ENCODE measurements at places on chromosomes 3 and 15.

- DNase-seq, result peak; percentile 79
Observed at GRCh38 chr3:134473868-134474546, 11.8 kb downstream of the ANAPC13 start.

- DNase-seq, result no peak
Observed at GRCh38 chr3:47517937-47518336, 4.4 kb upstream of the ELP6 start.

DNA sequence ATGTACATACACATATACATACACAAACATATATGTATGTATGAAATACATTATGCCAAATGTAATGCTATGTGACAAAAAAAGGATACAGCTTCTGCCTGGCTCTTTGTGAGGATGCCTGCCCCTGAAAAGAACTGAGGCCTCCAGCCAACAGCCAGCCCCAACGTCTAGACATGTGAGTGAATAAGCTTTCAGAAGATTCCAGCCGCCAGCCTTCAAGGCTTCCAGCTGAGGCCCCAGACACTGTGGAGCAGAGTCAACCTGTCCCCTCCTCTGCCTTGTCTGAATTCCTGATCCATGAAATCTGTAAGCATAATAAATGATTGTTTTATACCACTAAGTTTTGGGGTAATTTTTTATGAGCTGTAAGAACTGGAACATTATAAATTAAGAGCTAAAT lies 24.7 kb downstream of the GXYLT2 start:
- peak; percentile 38 for DNase-seq

DNA sequence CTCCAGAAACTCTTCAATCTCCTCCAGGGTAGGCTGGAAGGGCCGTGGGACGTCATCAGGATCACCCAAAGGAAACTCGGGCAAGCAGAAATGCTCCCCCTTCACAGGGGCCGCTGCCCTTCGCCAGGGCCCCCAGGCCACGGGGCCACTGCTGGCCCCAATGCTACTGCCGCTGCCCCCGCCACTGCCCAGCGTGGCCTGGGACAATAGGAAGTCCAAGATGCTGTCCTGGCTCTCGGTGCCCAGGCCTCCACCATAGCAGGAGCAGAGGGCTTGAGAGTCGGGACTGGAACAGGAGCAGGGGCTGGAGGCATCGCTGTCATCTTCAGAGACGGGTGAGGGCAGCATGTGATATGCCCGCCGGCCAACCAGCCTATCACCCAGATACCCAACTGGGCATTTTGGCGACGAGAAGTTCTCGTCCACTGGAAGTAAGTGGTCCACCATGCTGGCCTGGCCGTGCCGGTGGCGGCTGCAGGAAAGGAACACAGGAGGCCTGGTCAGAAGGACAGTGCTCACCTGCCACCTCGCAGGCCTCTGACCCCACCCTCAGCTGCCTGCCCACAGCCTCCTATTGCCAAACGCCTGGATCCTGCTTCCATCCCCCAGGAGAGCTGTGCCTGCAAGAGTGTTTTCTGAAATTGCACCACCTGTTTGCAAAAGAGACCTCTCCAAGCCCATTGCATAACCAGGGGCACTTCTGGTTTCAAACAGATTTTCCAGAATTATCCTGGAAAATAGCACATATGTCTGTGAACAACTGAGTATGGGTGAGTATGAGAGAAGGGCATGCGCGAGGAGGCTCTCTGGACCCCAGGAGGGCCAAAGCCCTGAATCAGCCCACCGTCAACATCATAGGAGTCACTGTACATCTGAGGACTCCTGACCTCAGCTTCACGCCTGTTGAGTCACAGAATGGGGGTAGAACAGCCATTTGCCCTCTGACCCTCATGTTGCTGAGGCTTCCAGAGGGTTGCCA lies 4.4 kb downstream of the KLF15 start:
- DNase-seq, result peak; percentile 11

DNA sequence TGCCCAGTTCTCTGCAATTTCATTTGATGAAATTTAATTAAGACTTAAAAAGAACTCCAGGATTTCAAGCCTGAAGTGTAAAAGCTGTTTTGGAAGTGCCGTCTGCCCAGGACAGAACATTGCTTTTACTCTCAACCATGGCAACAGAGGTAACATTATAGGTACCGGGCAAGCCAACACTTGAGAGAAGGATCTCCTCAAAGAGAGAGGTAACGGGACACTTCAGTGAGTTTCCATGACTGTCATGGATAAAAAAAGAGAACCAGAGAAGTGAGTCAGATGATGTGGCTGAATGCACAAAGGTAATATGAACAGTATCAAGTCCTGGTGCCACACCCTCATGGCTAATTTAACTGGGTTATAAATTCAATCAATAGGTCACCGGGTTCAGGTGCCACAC lies 130.2 kb upstream of the LMOD3 start:
- no peak for DNase-seq

- peak; percentile 44 for DNase-seq
Observed at GRCh38 chr3:66747696-66748095, 246.9 kb upstream of the LRIG1 start.

- DNase-seq, result no peak
Observed at GRCh38 chr3:36172699-36173098, 207.6 kb upstream of the STAC start.

DNA sequence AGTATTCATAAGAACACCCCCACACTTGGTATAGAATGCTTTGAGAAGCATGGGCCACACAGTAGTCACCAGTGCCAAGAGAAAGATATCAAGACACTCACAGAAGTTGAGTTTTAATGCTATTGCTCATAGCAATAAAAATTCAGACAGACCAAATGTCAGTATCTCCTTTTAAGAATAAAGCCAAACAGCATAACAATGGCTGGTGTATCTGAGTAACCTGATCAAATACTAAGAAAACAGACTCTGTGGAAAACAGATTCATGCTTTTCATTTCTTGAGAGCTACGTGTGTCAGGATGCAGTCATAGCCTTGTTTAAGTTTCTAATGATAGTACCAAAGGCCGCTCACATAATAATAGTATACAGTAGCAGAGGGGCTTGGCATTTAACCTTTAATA lies 778.5 kb downstream of the MECOM start:
- DNase-seq, result no peak

DNA sequence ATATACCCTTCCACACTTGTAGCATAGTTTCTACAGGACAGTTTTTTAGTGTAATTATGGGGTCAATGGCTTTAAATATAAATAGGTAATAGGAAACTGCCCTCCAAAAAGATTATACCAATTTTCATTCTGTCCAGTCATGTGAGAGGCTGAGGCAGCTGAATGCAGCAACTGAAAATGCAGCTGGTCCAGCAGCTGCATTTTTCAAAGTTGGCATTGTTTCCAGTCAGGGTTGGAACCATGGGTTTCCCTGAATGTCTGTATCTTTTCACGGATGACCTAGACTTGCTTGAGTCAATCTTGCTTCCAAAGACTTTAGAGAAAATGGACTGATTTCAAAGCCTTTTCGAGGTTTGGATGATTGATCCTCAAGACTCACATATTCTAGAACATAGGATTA lies 9.9 kb upstream of the KNL1 start:
- DNase-seq, result peak; percentile 60

DNA sequence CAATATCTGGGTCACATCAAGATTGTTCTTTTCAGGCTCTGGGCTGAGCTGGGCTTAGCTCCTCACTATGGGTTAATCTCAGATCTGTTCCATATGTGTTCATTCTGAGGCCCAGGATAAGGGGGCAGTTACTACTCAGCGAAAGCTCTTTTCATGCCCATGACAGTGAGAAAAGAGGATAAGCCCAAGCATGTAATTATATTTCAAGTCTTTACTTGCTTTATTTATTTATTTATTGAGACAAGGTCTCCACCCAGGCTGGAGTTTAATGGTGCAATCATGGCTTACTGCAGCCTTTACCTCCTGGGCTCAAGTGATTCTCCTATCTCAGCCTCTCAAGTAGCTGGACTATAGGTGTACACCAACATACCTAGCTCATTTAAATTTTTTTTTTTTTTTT lies 44.7 kb upstream of the SELENOK start:
- no peak for DNase-seq

- DNase-seq, result no peak
Observed at GRCh38 chr3:70530626-70531025, 218.2 kb upstream of the MDFIC2 start.

DNA sequence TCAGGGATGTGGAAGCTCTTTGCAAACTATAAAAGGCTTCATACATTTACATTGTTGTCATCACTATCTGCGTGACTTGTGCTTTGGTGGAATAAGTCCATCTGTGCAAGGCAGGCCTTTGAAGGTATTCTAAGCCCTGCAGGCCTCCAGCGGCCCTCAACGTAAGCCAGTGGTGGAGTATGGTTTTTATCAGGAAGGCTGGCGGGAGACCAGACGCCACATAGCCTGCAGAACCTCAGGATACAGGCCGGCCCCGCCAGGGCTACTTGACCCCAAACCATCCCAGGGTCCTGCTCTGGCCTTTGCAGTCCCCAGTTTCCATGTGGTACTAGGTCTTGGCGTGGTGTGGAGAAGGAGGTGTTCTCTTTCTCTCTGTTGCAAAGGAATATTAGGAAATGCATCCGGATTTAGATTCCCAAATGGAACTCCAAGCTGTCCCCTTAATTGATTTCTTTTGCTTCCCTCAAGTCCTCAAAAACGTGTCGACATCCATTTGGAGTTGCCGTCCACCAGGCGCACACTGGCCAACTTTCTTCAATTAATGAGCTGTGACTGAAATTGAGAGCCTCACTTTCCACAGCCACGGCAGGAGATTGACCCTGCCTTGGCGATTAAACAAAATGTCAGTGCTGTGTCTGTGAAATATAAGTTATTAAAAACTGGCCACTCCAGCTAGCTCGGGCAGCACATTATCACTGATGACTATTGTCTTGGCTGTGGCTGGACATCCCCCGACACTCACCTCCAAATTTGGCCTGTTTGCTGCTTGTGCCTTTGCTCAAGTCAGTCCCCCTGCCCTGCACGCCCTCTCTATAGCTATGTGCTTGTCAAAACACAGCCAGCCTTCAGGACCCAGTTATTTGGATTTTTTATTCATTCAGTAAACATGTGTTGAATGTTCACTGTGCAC lies 239.8 kb upstream of the TLE3 start:
- peak; percentile 75 for DNase-seq

GRCh38 chr3:187027531-187028278 lies 97.4 kb downstream of the ST6GAL1 start:
- DNase-seq, result no peak

DNA sequence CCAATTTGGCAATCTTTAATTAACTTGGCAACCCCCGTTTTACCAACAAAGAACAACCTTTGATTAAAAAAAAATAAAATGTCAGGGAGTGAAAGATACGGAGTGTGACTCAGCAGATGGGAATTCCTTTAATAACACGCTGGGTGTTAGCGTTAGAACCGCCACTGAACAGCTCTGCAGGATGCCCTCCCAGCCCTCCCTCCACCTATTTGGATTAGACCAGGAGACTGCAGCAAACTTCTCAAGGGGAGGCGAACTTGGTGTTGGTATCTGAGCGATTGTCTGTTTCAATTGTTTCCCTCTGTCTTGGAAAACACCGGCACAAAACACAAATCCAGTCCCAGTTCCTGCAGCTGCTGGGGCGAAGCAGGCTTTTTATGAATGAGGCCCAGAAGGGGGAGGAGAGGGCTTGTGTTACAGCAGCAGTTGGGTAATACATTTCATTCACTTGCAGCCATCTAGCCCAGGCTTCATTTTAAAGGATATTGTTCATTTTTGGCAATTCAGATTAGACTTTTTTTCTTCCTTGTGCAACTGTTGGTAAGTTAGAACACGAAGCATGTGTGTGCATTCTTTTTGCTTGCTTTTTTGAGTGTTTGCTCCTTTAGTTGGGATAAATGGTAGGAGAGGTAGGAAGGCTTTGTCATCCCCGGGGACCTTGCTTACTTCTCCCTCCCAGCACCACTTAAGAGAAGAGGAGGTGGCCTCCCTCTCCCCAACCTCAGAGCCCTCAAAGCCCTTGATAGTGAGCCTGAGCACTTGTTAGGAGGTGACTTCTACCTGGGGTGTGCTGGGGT lies 152.3 kb downstream of the IGF1R start:
- peak; percentile 87 for DNase-seq

GRCh38 chr15:46960581-46960980 lies 756.7 kb upstream of the SEMA6D start:
- no peak for DNase-seq

- no peak for DNase-seq
Observed at GRCh38 chr3:31876331-31876730, 104.7 kb downstream of the OSBPL10 start.

GRCh38 chr3:191441687-191442086 lies 19.3 kb upstream of the PYDC2 start:
- DNase-seq, result no peak

DNA sequence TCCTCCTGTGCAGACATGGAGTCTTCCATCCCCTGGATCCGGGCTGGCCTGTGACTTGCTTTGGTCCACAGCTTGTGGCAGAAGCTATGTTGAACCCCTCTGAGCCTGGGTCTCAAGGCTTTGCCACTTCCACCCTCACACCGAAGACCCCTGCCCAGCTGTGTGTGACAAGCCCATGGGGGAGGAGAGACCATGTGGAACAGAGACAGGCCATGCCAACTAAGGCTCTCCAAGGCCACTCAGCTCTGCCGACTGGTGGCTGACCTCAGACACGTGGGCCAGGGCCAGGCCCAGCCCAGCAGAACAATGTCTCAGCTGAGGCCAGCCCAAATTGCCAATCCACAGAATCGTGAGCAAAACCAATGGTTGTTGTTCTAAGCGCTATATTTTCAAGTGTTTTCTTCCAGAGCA lies 16.4 kb upstream of the CFAP100 start:
- no peak for DNase-seq

GRCh38 chr3:11228041-11228440 lies 44.2 kb upstream of the ATG7 start:
- DNase-seq, result no peak

GRCh38 chr3:41117398-41117870 lies 81.9 kb upstream of the CTNNB1 start:
- DNase-seq, result peak; percentile 86

DNA sequence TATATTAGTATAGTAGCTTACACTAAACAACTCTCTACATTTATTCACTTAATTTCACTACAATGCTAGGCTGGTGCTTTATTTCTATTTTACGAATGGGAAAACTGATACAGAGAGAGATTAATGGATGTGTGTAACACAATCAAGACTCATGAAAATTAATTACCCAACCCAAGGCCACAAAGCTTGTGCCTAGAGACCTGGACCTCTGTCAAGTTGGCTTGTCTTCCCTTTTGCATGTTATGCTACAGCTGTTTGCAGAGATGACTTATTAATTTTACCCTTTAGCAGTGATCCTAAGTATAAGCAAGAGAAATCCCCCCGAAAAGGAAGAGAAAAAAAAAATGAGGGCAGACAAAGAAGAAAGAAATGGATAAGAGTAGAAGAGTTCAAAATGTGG lies 162.5 kb downstream of the C3orf38 start:
- DNase-seq, result no peak

- DNase-seq, result no peak
Observed at GRCh38 chr15:42737529-42738328, 801 bp upstream of the CDAN1 start.
